ENCODE measurements at places on chromosomes 2 and 18.

DNA sequence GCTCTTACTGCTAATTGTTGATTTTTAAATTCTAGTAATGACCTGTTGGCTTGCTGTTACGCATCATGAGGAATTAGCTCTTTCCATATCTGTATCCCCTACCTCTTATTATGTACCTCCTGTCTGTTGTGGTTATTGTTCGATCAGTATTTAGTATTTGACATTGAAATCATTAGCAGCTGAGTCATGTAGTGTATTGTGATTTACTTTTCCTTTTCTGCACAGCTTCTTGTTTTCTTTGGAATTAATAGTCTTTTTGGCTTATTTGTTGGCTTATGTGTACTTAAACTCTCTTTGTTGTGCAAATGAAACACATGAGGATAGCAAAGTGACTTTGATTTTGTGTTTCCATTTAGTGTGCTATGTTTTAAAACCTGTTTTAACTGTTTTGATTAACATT is 4.3 kb downstream of the EPB41L5 start:
- no peak for DNase-seq

DNA sequence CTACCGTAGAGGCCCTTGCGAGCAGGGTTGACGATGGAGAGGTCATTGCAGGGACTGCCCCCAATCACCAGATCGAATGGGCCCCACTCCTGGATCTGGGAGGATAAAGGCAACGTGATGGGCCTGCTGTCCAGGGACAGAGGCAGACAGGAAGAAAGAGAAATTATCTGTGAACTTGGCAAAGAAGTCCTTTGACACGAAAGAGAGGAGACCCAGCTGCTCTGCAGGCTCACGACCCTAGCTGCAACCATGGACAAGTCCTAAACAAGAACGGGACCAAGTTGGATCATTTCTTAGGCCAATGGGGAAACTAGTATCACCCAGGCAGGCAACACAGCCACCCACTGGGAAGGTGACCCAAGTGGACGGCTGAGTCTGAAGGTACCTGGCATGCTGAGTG is 72.3 kb upstream of the POMC start:
- no peak for DNase-seq

GRCh38 chr2:33040541-33040940 is 93.8 kb downstream of the LTBP1 start:
- DNase-seq: no peak

DNA sequence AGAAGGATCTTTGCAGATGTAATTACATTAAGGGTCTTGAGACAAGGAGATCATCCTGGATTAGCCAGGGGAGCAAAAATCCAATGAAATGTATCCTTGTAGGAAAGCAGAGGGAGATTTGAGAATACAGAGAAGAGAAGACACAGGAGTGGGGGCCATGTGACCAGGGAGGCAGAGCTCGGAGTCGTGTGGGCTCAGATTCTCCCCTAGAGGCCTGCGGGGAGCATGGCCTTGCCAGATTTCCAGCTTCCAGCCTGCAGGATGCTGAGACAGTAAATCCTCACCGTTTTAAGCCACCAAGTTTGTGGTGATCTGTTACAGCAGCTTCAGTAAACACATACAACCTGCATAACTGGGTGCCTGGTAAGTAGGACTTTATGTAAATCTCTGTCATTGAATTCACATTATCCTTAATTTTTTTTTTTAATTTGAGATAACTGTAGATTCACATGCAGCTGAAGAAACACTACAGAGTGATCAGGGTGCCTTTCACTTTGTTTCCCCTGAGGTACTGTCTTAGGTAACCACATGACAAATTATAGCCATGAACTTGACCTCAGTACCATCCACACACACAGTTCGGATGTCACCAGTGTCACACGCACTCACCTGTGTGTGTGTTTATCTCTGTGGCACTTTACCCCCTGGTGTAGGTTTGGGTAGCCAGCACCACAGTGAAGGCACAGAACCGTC is 138.4 kb upstream of the HDAC4 start:
- no peak for DNase-seq

DNA sequence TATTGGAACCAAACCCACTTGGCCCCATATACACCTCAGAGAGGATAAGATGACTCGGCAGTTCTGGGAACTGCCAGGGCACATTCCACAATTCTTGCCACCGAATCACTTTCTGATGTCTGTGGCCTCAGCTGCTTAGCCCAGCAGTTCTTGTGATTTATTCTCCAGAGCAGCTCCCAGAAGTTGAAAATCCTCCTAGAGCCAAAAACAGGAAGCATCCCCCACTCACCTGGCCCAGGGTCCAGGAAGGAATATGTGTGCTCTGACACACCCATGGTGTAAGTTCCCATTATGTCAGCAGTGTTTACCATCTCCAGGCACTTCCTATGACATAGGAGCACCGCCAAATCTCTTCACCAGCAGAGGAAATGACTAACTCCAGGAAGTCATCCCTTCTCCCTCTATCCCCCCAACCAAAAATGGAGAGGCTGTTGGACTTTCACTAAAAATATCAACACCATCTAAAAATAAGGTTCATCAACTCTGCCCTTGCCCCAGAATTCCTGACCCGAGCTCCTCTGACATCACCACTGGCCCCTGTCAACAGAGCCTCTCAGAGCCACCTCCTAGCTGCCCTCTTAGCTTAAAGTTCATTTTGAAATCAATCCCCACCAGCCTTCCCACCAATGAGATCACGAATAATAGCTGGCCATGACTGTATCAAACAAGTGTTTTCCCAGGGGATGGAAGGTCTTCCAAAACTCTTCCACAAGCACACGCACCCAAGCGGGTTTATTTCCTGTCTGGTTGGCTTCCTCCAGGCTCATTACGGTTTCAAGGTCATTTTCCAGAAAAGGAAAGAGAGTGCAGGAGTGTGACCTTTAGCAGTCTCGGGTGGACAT is 223.1 kb upstream of the PARD3B start:
- DNase-seq: no peak

GRCh38 chr2:170679607-170680079 is 35.5 kb upstream of the SP5 start:
- DNase-seq: no peak

DNA sequence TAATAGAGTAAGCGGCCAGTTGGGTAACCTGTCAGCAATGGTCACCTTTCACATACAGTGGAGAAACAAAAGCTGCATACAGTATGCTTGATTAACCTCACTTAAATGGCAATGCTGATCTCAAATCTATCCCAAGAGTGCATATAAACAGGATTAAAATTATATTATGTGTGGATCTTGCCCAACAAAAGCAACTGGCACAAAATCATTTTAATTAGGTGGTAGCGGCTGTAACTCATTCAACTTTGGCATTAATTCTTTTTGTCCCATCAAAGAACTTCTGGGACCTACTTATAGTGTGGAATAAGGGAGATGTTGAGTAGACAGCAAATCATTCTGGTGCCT is 167.8 kb upstream of the VRK2 start:
- DNase-seq: no peak

GRCh38 chr2:81437456-81438000 is 1133.0 kb upstream of the LRRTM1 start:
- DNase-seq: no peak

GRCh38 chr2:107412209-107412904 is 414.3 kb upstream of the RGPD4 start:
- no peak for DNase-seq

DNA sequence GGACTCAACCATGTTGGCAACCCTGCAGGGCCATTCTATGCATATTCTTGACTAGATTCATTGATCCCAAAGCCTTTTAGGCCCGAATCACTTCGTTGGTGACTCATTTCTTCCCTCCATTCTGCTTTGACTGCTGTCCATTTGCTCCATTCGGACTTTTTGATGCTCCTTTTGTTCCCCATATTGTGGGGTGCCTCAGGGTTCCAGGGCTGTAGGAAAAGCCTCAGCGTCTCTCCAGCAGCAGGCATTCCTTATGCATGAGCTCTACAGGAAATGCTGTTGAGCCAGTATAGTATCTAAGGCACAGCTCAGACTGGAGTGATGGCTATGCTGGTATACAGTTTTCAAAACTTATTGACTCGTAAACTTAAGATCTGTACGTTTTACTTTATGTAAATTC is 292.6 kb downstream of the PRKCE start:
- DNase-seq: no peak

- DNase-seq: peak; percentile 52
Observed at GRCh38 chr18:34592961-34593382, 117.1 kb upstream of the DTNA start.

GRCh38 chr2:132703396-132703795 is 33.4 kb upstream of the LYPD1 start:
- no peak for DNase-seq

DNA sequence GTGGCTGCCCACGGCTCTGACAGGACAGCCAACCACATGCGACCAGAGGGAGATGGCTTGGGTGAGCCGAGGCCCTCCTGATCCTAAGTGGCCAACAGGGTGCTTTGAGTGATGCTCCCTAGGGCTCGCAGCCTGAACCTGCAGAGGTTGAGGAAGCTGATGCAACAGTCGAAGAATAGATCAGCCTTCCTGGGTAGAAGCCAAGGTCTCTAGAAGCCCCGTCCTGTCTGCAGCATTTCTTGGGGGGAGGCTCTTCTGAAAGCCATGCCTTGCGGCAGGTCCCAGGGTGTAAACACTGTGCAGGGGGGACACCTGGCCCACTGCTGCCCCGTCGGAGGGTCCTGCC is 136.4 kb downstream of the HDAC4 start:
- no peak for DNase-seq

DNA sequence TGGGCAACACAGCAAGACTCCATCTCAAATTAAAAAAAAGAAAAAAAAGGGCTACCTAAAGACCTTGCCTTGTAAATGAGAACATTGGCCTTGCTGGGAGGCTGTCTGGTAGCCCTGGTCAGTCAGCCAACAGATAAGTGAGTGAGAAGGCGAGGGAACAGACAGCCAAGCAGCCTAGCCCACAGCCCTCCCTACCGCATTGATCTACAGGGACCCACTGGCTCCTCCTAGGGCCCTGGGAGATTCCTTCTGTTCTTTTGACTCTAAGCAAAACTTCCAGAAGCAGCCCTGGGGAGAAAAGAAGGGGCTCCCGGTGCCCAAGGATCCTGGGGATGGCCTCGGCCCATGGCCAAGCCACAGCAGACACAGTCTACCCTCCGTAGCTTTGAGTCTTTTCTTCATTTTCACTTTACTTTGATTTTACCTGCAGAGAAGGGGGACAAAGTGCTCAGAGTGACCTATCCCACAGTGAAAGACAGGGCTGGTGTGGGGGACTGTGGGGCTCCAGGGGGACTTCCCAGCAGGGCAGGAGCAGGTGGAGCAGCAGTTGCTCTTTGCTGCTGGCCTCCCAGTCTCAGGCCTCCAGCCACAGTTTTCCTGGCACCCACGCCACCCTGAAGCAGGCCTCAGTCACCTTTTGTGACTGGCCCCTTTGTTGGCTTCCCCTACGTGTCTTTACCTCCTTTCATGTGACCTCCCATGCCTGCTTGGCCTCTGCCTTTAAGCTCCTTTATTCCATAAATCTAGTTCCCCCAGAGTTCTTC is 5.1 kb downstream of the CEP68 start:
- DNase-seq: no peak

DNA sequence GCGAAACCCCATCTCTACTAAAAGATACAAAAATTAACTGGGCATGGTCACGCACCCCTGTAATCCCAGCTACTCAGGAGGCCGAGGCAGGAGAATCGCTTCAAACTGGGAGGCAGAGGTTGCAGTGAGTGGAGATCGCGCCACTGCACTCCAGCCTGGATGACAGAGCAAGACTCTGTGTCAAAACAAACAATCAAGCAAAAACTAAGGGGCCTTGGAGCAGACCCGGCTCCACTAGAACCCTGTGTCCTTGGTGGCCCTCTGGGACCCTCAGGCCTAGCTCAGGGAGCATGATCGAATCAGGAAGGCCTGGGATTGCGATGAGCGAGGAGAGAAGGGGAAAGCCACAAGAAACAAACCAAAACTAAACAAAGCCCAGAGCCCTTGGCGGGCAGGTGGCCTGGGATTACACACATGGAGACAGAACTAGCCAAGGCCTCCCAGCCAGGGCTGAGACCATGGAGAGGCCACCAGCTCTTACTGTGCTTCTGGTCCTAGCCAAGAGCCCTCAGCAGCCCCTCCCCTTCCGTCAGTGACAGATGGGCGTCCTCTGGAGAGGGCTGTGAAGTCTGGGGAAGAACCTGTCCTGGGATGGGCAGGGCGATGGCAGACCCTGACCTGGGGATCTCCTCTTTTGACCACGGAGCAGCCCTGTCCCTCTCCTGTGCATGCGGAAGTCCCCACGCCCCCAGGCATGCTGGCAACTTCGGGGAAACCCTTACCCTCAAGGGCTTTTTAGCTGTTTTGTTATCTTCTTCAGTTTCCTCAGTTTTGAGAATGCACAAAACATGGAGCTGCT is 27.4 kb upstream of the CATIP start:
- no peak for DNase-seq

DNA sequence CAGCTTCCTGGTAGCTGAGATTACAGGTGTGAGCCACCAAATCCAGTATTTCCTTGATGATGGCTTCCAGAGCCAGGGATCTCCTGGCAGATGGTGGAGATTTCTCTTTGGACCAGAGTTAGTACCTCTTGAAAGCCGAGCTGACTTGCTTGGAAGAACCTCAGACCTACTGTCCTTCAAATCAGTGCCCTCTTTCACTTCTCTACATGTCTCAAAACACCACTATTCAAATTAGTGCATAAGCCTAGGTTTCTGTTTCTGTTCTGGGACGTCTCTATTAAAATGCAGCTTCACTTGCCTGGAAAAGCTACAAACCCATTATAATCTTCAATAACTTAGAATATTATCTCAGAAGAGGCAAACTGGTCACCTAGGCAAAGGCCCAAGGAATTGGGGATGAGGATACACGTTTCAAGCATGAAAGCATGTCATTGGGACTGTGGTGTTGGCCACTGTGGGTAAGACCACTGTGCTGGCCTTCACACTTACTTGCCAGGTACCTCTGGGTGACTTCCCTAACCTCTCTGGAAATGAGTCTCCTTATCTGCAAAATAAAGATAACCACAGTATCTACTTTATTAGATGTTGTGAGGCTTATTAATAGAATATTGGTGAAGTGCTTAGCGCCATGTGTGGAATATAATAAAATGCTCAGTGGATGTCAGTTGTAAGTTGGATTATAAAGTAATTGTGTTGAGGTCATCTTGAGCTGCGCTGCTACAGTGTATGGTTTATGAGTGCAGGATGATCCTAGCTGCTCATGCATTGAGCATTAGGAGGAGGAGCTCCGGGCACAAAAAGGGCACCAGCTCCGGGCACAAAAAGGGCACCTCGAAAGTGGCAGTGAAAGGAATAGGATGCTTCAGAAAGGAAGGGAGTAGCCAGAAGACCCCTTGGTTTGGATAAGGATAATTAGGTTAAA is 84.5 kb downstream of the DOCK10 start:
- no peak for DNase-seq

DNA sequence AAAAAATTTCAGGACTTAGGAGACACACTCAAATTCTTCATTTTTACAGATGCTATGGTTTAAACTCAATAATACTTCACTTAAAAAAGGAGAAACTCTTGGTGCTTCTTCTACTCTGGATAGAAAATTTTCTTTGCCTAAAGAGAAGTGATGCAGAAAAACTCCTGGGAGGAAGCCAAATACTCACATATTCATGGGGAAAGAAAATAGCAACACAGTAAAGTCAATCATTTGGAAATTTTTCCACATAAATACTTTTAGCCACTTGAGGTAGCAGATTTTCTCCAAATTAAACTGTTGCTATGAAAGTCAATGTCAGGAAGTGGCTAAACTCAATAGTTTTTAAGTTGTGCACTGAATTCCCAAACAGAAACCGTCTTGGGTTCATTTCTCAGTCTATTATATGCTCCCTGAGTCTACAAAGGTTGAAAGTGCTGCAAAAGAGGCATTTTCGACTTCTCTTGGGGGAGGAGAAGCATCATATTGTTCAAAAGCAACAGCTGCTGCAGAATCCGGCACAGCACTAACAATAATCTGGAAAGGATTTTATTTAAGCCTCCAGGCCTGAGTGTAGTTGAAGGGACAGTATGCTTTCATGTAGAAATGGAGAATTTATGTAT is 81.1 kb downstream of the UPP2 start:
- DNase-seq: no peak

- no peak for DNase-seq
Observed at GRCh38 chr2:183179156-183179555, 54.9 kb downstream of the NUP35 start.
